ENCODE measurements at places on chromosomes 3 and 15. TPM values are rescaled to one million over a fixed set of nuclear protein-coding genes. Genes with fewer than 3 reads are reported as not detected.
A peak's percentile ranks its signal among the peaks of the same experiment; 100 is the strongest.

Gene ARGFX
- not detected for total RNA-seq

Gene CALML4
- 2.2 TPM for total RNA-seq

GRCh38 chr3:150902988-150903387, 2.3 kb downstream of the MINDY4B start:
- no peak for DNase-seq

DNA sequence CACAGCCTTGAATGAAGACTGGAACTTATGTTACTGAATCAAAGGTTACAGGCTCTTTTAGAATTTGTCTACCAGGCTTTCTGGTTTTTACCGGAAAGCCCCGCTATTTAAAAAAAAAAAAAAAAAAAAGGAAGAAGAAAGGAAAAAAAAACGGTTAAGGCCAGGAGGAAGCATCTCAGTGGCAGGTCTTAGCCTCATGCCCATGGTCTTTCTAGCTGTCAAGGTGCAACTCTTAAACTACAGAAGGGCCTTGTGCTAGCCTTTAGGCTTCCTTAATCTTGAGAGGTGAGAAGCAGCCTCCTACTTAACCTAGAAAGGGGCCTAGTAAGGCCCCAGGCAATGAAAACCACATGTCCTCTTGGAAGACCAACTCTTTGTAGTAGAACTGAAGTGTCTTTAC, 77.5 kb downstream of the TBC1D5 start:
- no peak for DNase-seq

DNA sequence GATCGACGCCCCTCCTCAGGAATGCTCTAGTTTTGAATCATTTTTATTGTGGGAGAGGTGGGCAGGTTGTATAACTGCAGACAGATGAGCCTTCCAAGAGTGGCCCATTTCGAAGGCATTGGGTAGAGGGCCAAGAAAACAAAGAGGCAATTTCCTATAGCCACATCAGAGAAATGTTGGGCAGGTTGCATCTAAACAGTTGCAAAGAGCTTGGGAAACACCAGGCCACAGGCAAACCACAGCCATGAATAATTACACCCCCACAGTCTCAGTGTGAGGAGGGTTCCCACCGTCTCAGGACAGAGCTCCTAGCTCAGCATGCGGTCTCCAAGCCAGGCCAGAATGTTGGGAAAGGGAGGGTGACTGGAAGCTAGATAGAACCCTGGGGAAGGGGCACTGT, 257.3 kb downstream of the ABHD5 start:
- DNase-seq: no peak

DNA sequence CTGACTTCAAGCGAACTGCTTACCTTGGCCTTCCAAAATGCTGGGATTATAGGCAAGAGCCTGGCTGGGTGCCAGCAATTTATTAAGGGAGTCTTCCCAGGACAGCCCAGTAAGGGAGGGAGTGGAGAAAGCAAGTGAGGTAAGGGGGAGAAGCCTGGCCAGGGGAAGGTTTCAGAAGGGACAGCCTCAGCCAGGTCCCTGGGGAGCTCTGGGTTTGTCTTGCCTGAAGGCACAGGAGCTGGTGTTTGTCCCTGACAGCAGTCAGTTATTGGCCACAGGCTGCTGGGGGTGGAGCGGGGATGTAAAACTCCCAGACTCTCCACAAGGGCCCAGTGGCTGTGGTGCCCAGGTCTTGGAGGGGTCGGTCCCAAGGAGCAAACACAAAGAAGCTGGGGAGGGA, 33.0 kb upstream of the CDCP1 start:
- DNase-seq: no peak

DNA sequence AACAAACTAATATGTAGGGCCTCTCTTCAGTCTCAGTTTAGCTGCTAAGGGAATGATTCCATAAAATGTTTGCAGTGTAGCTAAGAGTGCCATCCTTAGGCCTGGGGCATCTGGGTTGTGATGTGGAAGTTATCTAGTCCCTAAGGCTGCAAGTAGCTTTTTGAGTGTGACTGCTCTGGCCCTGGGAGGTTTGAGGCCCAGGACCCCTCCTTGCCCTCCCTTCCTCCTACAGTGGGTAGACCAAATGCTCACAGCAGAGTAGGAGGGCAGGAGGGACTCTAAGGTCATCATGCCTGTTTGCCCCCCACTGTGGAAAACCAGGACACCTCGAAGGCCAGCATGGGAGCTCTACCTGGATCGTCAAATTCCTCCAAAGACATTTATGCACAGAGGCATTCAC, 115.0 kb downstream of the EPHB1 start:
- no peak for DNase-seq

DNA sequence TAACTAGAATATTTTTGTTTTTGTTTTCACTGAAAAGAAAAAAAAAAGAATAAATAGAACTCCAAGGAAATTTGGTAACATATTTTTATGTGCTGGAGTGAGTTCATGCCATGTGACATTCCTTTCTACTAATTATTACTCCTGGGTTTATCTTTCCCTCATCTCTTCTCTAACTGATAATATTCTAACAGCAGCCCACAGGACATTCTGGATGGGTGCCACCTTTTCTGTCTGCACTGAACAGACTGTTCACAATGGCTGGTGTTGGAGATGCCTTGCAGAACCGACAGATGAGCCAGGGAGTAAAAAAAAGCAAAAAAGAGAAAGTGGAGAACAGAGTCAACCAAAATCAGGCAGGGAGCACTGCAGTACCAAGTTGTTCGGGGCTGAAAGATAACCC, 151.3 kb downstream of the OR4M2 start:
- DNase-seq: no peak

DNA sequence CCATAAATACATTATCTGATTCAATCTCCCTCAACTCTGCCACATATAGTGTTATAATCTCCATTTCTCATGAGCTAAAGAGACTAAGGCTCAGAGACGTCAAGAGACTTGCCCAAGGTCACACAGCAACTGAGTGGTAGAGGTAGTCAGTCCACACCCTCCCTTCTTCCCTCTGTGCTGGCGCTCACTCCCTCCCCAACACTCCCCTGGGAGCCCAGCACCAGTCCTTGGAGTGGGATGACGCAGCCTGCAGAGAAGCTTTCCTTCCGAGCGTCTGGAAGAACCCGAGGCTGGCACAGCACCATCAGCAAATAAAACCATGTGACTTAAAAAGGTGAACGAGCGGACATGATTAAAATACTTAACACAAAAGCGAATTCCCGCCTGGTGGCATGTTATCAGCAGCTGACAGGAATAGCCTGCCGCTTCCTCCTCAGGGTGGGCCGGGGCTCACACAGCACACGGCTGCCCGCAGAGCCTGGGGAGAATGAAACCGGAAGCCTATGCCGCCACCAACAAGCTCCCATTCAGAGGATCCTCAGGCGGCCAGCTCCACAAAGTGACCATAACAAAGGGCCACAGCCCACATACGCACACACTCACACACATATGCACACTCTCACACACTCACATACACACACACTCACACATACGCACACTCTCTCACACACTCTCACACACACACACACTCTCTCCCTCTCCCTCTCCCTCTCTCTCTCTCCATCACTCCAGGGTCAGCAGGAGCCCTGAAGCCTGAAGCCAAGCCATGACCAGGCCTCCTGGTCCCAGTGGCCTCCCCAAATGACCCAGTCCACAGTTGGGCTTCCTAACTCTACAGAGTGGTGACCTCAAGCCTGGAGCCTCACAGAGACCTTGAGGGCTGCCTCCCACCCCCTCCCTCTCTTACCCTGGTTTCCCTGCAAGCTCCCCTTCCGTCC, 120.5 kb downstream of the XXYLT1 start:
- peak; percentile 94 for DNase-seq

DNA sequence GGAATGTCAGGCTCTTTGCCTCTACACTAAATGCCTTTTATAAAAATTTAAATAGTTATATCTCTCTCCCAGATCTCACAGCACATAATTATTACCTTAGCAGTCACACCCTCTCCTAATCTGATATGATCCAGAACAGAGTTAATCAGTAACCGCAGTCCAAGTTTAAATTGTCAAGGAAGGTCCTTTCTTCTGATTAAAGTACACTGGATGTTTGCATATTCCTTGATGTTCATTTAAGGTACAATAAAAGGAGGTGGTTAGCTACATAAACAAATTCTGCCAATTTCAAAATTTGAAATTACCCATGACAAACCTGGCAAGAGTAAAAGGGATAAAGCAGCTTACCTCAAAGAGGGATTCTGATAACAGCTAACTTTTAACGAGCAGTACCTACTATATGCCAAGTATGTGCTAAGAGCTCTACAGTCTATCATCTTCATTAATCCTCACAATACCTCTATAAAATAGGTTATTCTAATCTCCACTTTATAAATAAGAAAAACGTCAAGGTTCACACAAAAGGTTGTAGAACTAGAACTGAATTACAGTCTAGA, 4.3 kb downstream of the GOLIM4 start:
- DNase-seq: peak; percentile 37

DNA sequence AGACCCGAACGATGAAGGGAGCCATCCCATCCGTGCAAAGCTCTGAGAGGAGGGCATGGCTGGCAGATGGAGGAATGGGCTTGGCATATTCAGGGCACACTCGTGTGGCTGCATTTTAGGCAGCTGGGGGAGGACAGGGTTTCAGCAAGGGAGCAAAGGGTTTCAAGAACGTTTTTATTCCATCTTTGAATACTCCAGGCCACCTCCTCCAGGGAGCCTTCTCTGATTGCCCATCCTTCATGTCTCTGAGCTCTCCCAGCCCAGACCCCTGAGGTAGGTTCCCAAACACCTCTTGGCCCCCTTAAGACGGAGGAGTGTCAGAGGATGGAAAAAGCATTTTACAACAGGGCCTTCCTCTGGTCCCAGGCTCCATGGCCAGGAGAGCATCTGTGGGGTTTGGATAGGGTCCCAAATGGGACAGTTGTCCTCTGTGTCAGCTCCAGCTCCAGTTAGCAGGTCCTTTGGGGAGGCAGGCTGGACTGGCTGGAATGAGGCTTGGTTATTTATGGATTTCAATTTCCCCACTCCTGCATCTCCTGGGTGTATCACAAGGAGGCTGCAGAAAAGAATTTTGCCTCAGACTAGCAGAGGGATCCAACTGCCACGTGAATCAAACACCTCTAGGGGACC, 17.7 kb upstream of the SLC6A1 start:
- DNase-seq: no peak

GRCh38 chr3:18747383-18747782, 322.2 kb upstream of the SATB1 start:
- no peak for DNase-seq
